ENCODE measurements at places on chromosomes 2 and 18. TPM values are rescaled to one million over a fixed set of nuclear protein-coding genes. Genes with fewer than 3 reads are reported as not detected.

GRCh38 chr18:48542513-48543181, 3.8 kb downstream of the CTIF start:
- no peak overlapping the region for H3K4me3 ChIP-seq
- no peak for DNase-seq

Gene UGT1A4
- not detected for total RNA-seq

GRCh38 chr2:14675489-14675888, 43.0 kb downstream of the LRATD1 start:
- H3K36me3 ChIP-seq: no peaks in the 10 kb centered on the region
- no peaks in the 10 kb centered on the region for H3K4me1 ChIP-seq
- H3K27ac ChIP-seq: no peak overlapping the region
- no peaks in the 10 kb centered on the region for H3K27me3 ChIP-seq
- no peak for DNase-seq

DNA sequence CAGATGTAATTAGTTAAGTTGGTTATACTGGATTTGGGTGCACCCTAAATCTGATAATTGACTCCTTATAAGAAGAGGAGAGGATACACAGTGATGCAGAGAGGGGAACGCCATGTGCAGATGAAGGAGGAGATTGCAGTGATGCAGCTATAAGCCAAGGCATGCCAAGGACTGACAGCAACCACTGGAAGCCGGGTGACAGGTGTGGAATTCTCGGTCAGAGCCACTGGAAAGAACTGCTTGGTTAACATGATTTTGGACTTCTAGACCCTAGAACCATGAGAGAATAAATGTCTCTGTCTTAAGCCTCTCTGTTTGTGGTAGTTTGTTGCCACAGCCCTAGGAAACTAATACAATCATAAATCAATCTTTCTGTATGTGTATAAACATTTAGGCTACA, 403.3 kb upstream of the CDH20 start:
- no peak overlapping the region for H3K4me3 ChIP-seq
- no peak for DNase-seq
- no peaks in the 10 kb centered on the region for H3K4me1 ChIP-seq
- H3K27me3 ChIP-seq: no peaks in the 10 kb centered on the region
- no peaks in the 10 kb centered on the region for H3K36me3 ChIP-seq
- H3K27ac ChIP-seq: no peak overlapping the region

GRCh38 chr2:234261736-234262135, 211.2 kb downstream of the SPP2 start:
- H3K4me1 ChIP-seq: peaks cover 18% of the 10 kb centered on the region
- H3K4me3 ChIP-seq: no peak overlapping the region
- no peak overlapping the region for H3K27ac ChIP-seq
- DNase-seq: no peak
- no peaks in the 10 kb centered on the region for H3K36me3 ChIP-seq

- H3K4me1 ChIP-seq: peaks cover 9% of the 10 kb centered on the region
- no peak overlapping the region for H3K4me3 ChIP-seq
- H3K36me3 ChIP-seq: no peaks in the 10 kb centered on the region
- peaks cover 2% of the 10 kb centered on the region for H3K27me3 ChIP-seq
These were observed 12.5 kb upstream of the HK2 start for GRCh38 chr2:74821177-74822126.

Gene TTN
- 0.91 TPM for total RNA-seq

Gene GPR155
- total RNA-seq: 9.2 TPM

Gene TEX44
- total RNA-seq: not detected

DNA sequence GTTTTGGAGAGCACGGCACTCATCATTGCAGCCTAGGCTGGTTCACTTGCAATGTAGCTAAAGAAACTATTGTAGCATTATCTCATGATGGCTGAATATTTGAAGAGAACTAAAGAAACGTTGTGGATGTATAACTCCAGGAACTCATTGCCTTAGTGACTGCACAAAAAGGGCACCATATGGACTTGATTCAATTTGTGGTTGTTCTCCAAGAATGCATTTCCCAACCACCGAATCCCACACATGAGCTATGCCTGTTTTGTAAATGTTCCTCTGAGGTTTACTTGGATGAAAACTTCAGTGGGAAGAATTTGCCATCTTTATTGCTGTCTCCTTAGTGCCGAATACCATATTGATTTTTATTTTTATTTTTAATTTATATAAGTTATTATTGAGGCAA, 43.5 kb downstream of the DOK6 start:
- H3K27ac ChIP-seq: no peak overlapping the region
- no peak for DNase-seq
- no peaks in the 10 kb centered on the region for H3K36me3 ChIP-seq
- H3K4me1 ChIP-seq: no peaks in the 10 kb centered on the region

DNA sequence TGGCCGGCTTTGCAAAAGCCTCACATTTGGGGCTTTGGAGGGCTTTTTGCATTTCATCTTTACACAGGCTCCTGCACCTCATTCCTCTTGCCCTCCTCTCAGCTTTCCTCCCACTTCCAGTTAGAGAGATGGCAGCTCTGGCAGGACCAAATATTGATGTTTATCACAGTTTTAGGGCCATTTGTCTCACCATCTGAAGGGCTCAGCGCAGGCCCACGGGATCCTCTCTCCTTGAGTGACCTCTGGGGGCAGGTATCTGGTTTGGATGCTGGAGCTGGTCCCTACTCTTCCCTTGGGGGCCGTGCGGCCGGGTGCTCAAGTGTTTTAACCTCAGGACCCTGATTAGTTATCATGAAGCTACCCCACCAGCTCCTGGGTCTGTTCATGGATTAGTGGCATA, 19.9 kb downstream of the ATOH8 start:
- H3K36me3 ChIP-seq: no peaks in the 10 kb centered on the region
- no peak for DNase-seq
- H3K4me1 ChIP-seq: no peaks in the 10 kb centered on the region
- peaks cover 19% of the 10 kb centered on the region for H3K27me3 ChIP-seq
- no peak overlapping the region for H3K4me3 ChIP-seq
- H3K27ac ChIP-seq: no peak overlapping the region

DNA sequence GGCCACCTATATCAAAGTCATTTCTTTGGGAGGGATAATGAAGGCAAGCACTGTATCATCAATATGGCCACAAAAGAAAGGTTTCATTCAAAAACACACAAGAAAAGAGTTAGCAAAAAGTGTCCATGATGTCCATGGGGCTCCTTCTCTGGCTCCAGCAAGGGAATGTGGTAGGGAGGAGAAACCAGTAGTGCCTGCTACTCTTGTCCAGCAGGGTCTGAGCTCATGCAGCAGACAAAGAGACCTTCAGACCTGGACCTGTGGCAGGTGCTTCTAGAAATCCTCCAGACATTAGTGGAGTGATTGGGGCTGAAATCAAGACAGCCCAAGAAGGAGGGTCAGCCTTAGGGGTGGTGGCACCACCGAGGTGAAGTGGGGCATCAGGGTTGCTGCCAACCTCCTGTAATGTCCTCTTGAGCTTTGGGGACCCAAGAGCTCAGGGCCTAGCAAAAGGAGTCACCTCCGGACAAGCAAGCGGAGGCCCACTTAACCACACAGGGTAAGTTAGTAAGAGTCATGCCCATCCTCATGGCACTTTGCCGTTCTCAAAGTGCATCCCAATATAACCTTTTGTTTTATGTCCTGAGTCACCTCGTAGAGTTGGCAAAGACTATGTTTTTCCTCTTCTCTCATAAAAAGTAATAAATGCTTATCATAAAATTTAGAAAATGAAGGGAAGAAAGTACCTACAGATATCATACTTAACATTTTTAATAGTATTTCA, 112.6 kb upstream of the YPEL5 start:
- H3K4me3 ChIP-seq: no peak overlapping the region
- no peaks in the 10 kb centered on the region for H3K36me3 ChIP-seq
- H3K4me1 ChIP-seq: no peaks in the 10 kb centered on the region
- H3K27me3 ChIP-seq: peaks cover 5% of the 10 kb centered on the region
- no peak overlapping the region for H3K27ac ChIP-seq

DNA sequence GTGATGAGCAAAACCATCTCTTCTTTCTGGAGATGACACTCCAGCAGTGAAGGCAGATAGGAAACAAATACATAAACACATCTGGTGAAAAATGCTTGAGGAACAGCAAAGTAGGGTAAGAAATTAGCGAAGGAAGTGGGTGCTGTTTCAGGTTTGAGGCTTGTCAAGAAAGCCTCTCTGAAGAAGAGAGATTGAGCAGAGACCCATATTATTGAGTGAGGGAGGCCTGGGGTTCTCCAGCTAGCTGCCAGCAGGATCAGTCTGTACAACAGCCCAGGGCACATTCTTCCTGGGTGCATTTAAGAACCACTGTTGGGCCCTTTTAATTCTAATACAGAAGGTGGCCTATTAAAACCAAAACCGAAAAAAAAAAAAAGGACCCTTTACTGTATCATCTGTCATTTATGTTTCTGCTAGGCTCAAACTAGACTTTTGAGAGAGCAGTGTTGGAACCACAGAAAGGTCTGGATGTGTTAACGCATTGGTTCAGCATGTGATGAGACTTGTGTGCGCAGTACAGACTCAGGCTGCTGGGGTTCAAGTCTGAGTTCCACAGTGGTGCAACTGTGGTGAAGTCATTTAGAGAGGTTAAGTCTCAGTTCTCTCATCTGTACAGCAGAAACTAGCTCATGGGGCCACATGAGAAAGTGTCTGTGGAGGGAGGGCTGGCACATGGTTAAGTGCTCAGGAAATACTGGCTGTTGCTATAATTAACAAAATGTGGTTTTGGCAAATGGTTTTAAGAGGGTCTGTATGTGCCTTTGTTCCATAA, 28.9 kb downstream of the MGAT5 start:
- peaks cover 36% of the 10 kb centered on the region for H3K4me1 ChIP-seq
- no peaks in the 10 kb centered on the region for H3K27me3 ChIP-seq
- DNase-seq: peak; percentile 73
- no peak overlapping the region for H3K4me3 ChIP-seq
- H3K36me3 ChIP-seq: peaks cover 11% of the 10 kb centered on the region
- peak overlapping the region; percentile 44 for H3K27ac ChIP-seq

GRCh38 chr2:71066856-71067255, 1.6 kb upstream of the NAGK start:
- H3K27me3 ChIP-seq: no peaks in the 10 kb centered on the region
- no peak overlapping the region for H3K27ac ChIP-seq
- peak overlapping the region; percentile 38 for H3K4me3 ChIP-seq
- no peak for DNase-seq

DNA sequence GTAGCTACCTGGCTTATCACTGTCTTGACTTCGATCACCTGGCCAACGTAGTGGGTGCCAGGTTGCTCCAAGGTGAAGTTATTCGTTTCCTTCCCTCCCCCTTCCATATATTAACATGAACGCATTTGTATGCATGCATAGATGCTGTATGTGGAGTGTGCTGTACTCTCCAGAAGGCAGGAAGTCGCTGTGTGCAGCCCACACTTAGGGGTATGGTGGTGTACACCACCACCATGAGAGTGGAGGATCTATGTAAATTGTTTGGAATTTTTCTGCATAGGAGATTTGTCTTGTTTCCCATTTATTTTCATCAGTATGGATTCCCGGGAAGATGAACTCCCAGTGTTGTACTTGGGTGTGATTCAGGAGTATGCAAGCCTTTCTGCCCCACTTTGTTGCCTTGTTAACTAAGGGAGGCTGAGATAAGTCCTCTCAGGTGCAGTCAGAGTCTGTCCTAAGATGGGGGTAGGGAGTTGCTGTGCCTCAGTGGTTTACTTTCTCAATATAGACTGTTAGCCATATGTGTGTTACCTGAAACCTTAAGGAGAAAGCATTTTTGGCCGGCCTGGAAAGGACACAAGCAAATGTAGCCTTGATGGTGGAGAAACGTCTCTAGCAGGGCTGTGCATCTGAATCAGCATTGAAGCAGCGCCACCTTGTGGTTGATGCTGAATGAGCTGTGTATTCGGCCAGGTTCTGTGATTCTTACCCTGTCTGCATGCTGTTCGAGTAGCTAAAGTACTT, 149.8 kb downstream of the TANC1 start:
- no peaks in the 10 kb centered on the region for H3K36me3 ChIP-seq
- H3K27me3 ChIP-seq: no peaks in the 10 kb centered on the region
- H3K4me1 ChIP-seq: peaks cover 4% of the 10 kb centered on the region
- no peak overlapping the region for H3K27ac ChIP-seq
- H3K4me3 ChIP-seq: no peak overlapping the region

Gene DSEL
- total RNA-seq: 0.10 TPM

GRCh38 chr2:227147023-227147422, 17.0 kb downstream of the COL4A4 start:
- no peak overlapping the region for H3K27ac ChIP-seq
- DNase-seq: no peak
- H3K27me3 ChIP-seq: peaks cover 10% of the 10 kb centered on the region
- no peaks in the 10 kb centered on the region for H3K36me3 ChIP-seq
- no peaks in the 10 kb centered on the region for H3K4me1 ChIP-seq
- H3K4me3 ChIP-seq: no peak overlapping the region

GRCh38 chr2:158953926-158954763, 14.3 kb upstream of the TANC1 start:
- no peaks in the 10 kb centered on the region for H3K27me3 ChIP-seq
- no peak overlapping the region for H3K4me3 ChIP-seq

Data from activated naive CD4-positive, alpha-beta T cell treated with anti-CD3 and anti-CD28 coated beads for 36 hours (primary cell).